Fibroblast of upper back skin (primary cell): ENCODE measurements at places on chromosomes 16 and 17.

- no peak for DNase-seq
These were observed 79.9 kb downstream of the GPRC5B start for GRCh38 chr16:19804538-19805323.

DNA sequence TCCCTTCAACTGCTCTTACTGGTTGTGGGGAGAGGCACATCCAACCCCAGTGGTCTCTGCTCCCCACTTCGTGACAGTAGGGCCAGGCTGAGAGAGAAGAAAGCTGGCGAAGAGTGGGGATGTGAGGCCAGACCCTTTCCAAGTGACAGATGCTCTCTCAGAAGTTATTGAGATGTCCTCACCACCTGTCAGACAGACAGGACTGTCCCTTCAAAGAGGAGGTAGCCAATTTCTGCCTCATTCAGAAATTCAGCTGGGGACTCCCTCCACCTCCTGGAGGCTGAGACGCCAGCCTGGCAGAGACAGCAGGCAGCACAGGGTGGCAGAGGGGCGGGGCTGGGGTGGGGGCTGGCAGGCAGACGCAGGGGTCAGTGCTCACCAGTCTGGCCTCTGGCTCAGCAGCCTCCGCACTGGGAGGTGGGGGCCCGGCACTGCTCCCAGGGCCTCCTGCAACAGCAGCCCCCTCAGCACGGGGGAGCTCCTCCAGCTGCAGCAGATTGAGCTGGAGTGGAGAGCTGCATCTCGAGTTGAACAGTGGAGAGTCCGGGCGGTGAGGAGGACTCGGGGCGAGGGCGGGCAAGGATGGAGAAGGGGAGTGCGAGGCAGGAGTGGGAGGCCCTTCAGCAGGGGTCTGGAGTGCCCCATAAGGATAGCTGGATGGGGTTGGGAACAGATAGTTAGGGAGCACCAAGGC lies 9.2 kb downstream of the PER1 start:
- no peak for DNase-seq

- no peak for DNase-seq
These were observed 17.0 kb downstream of the TNS4 start for GRCh38 chr17:40484285-40484972.

DNA sequence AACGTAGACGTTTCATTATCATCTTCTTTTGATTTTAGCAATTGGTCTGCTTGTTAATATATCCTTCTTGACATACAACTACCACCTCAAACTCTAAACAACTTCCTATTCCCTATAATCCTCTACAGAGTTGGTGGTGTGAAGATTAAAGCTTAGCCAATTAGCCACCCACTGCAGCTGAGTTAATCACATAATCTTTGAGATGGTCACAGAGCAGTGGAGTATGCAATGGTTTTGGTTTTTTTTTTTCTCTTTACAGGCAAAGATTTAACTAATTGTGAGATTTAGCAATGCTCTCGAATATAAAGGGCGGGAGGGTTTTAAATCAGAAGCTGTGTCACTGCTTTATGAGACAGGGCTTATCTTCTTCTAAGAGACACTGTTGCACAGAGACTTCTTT lies 37.0 kb downstream of the STX8 start:
- DNase-seq: no peak
